Natural killer cell treated with Interleukin-12 subunit alpha and Interleukin-12 subunit beta and Interleukin-15 and Interleukin-18, amount 100 ng/mL, for 72 hours (primary cell): ENCODE measurements at places on chromosomes 3 and 15. TPM values are rescaled to one million over a fixed set of nuclear protein-coding genes. Genes with fewer than 3 reads are reported as not detected.

Gene ECE2
- not detected for total RNA-seq

Gene ACTRT3
- total RNA-seq = 1.5 TPM

Gene ACKR2
- total RNA-seq = 2.3 TPM

Gene SLC24A5
- not detected for total RNA-seq

Gene SAXO2
- 1.3 TPM for total RNA-seq

Gene PLA2G4E
- not detected for total RNA-seq

Gene STAC
- total RNA-seq = not detected

Gene PLA2G4D
- not detected for total RNA-seq

Gene GOLGA8T
- total RNA-seq = 2.3 TPM

Gene PIGZ
- total RNA-seq = 1.4 TPM

Gene SNTN
- not detected for total RNA-seq

Gene GATA2
- total RNA-seq = 72.7 TPM

Gene PRR20G
- not detected for total RNA-seq

Gene GPR149
- not detected for total RNA-seq

Gene A4GNT
- not detected for total RNA-seq

Gene GJD2
- total RNA-seq = not detected

Gene ROBO2
- not detected for total RNA-seq

Gene AGTR1
- not detected for total RNA-seq

Gene CCR8
- total RNA-seq = 0.45 TPM

Gene PLEKHO2
- 47.2 TPM for total RNA-seq

Gene PRTG
- total RNA-seq = not detected

Gene GP5
- 0.24 TPM for total RNA-seq

Gene MYH15
- total RNA-seq = 1.1 TPM

Gene GOLGA8G
- total RNA-seq = not detected

Gene CCR4
- total RNA-seq = 40.9 TPM

Gene ACAN
- total RNA-seq = 0.05 TPM

Gene GOLGA8J
- total RNA-seq = not detected

Gene SAMD7
- not detected for total RNA-seq

Gene C3orf33
- 1.6 TPM for total RNA-seq

Gene CEMIP
- 0.50 TPM for total RNA-seq

Gene SUSD5
- not detected for total RNA-seq

Gene LMAN1L
- total RNA-seq = 4.9 TPM

Gene SNX33
- total RNA-seq = 2.6 TPM

Gene BLM
- total RNA-seq = 58.7 TPM

Gene GOLGA8K
- 4.0 TPM for total RNA-seq

Gene DNAJB11
- 84.2 TPM for total RNA-seq

Gene BCL2A1
- total RNA-seq = 17.3 TPM

Gene GPR62
- total RNA-seq = not detected

Gene SPESP1
- total RNA-seq = 0.50 TPM

Gene MKRN2OS
- not detected for total RNA-seq
